Activated T-helper 2 cell treated with anti-CD3 and anti-CD28 coated beads, Interferon-gamma antibody, Interleukin-2, Interleukin-4, amounts not matched to agents 10 μg/mL and 5 μg/mL and 100 μg/mL, durations not matched to agents 14 hours and 24 hours and 36 hours (primary cell): ENCODE measurements at places on chromosomes 5 and 9. TPM values are rescaled to one million over a fixed set of nuclear protein-coding genes. Genes with fewer than 3 reads are reported as not detected.
A peak's percentile ranks its signal among the peaks of the same experiment; 100 is the strongest.

- peak; percentile 53 for DNase-seq
These were observed 35.8 kb upstream of the LCP2 start for GRCh38 chr5:170333161-170333910.

DNA sequence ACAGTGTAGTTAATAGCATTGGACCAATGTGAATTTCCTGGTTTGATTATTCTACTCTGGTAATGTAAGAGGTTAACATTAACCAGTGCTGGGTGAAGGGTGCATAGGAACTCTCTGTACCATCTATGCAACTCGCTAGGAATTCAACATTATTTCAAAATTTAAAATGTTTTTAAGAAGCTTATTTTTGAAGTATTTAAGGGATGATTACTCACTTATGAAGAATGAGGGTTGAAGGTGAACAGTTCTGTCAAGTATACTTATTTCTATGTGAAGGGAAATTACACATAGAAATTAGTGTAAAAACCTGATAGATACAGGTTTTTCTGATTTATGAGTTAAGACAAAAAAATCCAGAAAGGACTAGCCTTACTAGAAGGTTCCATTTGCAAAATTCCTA is 165.8 kb downstream of the INSYN2B start:
- no peak for DNase-seq

PDCD1LG2 gene
- total RNA-seq, result 1.7 and 2.0 TPM in 2 replicates

DNA sequence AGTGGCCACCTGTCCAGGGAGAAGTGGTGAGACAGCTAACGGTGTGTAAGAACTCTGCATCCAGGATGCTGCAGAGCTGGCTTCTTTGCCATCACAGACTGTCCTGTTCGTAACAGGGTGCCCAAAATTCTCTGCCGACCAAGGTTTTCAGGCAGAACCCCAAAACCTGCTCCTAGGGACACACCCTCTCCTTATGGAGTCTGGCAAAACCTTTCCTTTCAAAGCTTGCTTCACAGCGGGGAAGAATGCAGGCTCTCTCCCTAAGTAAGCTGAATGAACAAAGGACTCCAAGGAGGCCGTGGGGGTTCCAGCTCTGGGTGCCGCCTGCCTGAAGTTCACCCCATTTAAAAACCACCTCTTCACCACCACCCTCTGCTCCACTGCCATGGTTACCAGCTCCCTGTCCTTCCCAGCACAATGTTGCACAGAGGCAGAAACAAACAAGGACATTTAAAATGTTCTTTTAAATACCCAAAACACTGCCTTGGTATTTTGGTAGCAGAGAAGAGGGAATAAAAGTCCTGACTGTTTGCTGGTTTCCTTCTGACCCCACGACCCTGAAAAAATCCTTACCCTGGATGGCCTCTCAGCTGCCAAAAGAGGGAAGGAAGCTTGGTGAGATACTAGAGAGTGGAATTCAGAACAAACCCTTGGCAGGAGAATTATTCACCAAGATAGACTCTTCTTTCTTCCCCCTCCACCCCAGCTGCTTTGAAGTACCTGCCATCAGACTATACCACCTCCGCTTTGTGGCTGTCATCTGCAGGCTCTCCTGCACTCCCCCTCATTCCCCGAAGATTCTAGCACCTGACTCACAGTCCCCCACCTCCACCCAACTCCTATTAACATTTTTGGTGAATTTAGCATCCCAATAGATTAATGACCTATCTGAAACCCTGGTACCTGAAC is 7.1 kb upstream of the KLF9 start:
- no peak for DNase-seq

PCDHGA7 gene
- 0.16 and 0.30 TPM in 2 replicates for total RNA-seq

DNA sequence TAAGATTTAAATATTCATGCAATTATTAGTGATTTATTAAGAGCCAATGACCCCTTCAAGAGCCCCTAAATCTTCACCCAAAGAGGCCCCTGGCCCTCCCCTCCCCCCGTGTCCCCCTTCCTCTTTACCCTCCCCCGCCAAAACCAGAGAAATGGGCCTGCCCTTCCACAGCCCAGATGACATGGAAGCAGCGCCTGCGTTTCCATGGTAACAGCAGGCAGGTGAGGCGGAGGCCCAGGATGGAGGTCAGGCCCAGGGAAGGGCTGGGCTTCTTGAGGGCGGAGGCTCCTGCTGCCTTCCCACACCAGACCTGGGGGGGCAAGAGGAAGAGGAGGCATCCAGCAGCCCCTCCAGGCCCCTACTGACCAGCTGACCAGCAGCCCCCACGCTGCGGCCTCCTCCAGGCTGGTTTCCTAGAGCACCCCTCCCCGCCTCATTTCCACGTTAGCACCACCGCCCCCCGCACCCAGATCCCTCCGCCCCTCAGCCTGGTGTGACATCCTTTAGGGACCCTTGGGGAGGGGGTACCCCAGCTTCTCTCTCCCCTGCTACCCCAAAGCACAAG is 37.4 kb downstream of the UNC5A start:
- no peak for DNase-seq

AKNA gene
- total RNA-seq, result 152 TPM in 2 replicates

GRCh38 chr9:127825319-127826051 is 22.8 kb downstream of the FPGS start:
- no peak for DNase-seq

FAM169A gene
- 1.9 and 2.1 TPM in 2 replicates for total RNA-seq

GRCh38 chr5:170479484-170479883 is 24.3 kb upstream of the KCNIP1 start:
- DNase-seq, result no peak

DNA sequence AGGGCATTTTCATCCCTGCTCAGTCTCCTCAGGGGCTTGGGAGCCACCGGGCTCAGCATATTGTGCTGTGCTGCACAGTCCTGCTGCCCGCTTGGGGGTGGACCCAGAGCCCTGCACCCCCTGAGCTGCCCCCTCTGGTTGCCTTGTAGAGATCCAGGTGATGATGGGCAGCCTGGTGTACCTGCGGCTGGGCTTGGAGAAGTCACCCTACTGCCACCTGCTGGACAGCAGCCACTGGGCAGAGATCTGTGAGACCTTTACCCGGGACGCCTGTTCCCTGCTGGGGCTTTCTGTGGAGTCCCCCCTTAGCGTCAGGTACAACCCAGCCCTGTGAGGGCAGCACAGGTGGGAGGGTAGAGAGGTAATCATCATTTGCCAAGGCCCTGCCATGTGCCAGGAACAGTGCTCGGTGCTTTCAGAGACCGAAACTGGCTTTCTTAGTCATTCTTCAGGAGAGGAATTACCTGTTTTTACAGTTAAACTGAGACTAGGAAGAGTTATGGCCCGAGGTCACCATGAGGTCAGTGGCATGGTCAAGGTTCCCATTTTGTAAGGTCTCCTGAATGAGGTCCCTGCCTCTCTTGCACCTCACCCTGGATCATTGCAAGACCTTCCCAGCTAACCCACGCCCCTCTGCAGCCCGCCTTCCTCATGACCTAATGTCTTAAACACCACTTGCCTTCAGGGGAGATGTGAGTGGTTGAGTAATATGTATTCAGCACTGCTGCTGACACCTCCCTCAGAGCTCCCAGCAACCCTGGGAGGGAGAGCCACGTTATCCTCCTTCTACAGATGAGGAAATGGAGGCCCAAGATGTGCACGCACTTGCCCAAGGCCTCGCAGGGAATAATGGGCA is 7.5 kb downstream of the NHP2 start:
- peak; percentile 55 for DNase-seq
